ENCODE measurements at places on chromosomes 7 and 10.

- no peak for DNase-seq
Measured at GRCh38 chr10:72088889-72089575, 681 bp upstream of the SPOCK2 start.

- no peak for DNase-seq
Measured at GRCh38 chr10:33064706-33065105, 106.7 kb upstream of the ITGB1 start.

- DNase-seq, result no peak
Measured at GRCh38 chr7:922334-923107, 32.0 kb downstream of the ADAP1 start.

DNA sequence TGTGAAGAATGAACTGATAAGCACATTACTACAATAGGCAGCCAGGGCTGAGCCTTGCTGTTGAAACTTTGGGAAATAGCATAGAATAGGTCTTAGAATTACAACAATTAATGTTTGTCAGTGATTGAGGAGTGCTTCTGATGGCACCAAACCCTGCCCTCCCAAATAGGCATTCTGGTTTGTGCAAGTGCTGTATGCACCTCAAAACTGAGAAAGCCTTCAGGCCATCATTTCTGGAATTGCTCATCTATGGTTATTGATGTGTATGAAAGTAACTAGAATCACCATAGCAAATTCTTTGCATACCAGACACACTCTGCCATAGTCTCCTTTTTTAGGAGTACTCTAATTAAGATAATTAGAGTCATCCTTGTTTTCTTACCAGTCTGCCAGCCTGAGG is 585.0 kb upstream of the MBL2 start:
- no peak for DNase-seq

DNA sequence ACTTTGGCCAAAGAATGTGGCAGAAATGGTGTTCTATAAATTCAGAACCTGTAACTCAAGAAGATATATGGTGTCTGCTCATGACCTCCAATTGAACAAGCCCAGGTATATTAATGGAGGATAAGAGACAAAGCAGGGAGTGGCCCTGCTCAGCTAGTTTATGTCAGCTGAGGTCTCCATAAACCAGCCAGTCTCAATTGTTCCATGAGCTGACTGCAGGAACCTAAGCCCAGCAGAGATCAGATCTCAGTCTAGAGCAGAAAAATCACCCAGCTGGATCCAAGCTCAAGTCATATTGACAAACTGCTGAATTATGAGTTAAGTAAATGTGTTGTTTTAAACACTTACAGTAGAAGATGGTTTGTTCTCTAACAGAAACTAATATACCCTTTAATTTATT is 105.5 kb upstream of the SGCE start:
- DNase-seq, result no peak

DNA sequence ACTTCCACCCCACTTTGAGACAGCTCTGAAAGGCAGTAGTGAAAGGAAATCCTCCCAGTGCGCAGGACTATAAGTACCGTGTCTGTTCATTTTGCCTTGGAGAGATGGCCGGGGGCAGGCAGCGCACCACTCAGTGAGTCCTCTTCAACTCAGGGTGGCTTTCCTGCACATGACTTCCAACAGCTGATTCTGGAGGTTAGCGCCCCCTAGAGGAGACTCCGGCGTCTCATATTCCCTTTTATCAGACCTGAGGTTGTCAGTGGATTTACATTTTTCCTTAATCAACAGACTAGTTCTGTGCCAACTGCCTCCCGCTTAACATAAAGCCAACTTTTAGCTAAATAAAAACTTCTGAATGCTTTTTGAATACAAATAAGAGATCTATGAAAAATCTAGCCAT is 101.0 kb downstream of the HERPUD2 start:
- DNase-seq, result peak; percentile 13

GRCh38 chr10:79441433-79441832 is 4.0 kb downstream of the ZCCHC24 start:
- no peak for DNase-seq

- peak; percentile 28 for DNase-seq
Measured at GRCh38 chr10:3902809-3903410, 117.9 kb upstream of the KLF6 start.

DNA sequence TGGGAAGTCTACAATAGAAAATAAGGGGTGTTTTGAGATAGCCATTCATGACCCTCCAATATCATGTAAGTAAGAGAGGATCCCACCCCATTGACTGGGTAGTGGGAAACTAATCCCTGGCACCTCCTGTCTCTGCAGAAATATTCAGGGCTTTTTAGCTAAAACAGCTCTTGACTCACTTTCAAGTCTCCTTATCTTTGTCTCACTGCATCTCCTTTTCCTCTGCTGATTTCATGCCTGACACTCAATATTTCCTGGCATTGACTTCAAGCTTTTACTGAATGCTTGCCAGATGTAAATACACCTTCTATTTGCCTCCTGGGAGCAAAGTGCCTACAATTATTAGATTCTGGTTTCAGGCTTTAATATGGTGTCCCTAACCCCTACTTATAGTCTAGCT is 57.1 kb downstream of the CHRM2 start:
- DNase-seq, result no peak

DNA sequence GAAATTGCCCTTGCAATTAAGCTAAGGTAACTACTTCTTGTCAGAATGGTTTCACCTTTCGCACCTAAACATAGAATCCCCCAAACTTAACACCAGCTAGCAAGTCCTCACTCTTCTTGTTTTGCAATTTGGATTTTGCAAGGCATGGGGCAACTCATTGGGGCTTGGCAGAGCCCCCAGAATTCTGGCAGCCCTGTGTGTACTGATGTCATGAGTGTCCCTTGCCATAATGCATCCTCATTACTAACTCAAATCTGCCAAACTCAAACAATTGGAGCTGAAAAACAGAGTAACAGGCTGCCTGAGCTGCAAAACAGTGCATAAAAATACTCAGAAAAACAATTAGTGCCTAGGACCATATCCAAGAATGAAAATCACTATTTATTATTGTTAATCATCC is 7.9 kb upstream of the XPNPEP1 start:
- DNase-seq, result no peak

DNA sequence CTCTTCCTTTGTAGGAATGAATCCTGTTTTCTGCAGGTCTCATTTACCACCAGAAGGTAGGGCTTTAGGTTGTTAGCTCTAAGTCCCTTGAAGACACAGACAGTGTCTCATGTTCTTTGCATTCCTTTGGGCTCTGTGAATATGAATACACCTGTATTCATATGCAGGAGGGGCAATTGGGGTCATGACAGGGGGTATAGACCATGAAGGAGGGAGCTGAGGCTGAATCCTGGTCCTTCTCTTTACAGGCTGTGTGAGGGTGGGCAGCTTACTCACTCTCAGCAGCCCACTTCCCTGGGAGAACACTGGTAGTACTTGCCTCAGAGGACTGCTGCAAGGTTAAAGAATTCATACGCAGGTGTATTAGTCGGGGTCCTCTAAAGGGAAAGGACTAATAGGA is 267.2 kb upstream of the MGMT start:
- DNase-seq, result no peak

DNA sequence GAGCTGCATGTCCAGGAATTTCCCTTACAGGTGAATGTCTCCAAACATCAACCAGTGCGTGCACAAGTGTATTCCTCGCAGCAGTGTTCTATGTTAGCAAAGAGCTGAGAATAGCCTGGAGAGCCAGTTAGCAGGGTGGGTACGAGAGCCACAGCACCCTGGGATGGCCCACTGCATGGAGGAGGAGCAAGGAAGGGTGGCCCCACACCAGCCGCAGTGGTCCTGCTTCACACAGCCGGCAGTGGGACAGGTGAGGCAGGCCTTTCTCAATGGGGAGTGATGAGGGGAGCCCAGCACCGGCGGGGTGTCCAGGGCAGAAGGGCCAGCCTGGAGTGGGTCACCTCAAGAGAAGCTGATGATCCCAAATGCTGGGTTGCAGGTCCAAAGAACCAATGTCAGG is 240.7 kb downstream of the TCERG1L start:
- DNase-seq, result no peak

DNA sequence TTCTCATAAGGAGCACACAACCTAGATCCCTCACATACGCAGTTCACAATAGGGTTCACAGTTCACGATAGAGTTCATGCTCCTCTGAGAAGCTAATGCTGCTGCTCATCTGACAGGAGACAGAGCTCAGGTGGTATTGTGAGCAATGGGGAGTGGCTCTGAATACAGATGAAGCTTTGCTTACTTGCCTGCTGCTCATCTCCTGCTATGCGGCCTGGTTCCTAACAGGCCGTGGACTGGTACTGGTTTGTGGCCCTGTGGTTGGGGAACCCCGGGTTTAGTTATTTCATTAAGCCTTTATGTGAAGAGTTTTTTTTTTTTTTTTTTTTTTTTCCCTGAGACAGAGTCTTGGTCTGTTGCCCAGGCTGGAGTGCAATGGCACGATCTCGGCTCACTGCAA is 19.4 kb downstream of the SLK start:
- no peak for DNase-seq

DNA sequence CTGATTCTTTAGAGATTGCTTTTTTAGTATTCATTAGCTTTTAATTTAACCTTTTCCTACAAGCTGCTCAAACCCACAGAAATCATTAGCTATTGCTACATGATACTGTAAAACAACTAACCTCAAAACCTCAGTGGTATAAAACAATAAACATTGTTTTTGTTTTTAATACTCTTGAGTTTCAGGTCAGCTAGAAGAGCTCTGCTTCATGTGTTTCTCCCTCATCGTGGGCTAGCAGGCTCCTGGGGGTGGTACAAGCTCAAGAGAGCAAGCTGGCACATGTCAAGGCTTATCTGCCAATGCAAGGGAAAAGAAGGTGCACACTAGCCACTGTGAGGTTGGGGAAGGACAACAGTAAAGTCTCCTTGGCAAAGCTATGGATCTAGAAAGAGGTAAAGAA is 232.9 kb upstream of the PHF14 start:
- DNase-seq, result no peak
